ENCODE measurements at places on chromosomes 7 and 10. TPM values are rescaled to one million over a fixed set of nuclear protein-coding genes. Genes with fewer than 3 reads are reported as not detected.

GRCh38 chr10:110461088-110461487 is 36.6 kb upstream of the DUSP5 start:
- DNase-seq: no peak

The ZNF777 gene
- 8.5 TPM for total RNA-seq

DNA sequence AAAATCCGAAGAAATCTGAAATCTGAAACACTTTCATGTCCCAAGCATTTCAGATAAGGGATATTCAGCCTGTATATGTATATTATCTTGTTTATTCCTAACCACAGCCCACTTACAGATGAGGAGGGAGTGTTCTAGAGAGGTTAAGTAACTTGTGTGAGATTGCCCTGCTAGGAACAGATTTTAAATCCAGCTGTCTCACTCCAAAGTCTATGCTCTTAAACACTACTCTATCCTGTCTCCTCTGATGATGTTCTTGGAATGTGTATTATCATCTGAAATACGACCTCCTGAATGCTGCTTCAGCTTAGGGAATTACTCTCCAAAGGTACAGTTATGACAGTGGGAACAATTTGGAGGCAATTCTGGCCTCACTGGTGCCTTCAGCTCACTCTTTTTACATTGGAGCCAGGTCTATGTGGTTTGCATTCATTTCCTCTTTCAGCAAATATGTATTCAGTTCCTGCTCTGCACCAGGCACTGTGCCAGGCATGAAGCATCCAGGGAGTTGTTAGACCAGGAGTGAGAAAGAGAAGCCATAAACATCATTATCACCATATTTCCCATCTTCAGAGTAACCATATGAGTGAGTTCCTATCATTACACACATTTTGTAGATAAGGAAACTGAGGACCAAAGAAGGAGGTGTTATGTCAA is 70.2 kb downstream of the NOC3L start:
- DNase-seq: peak; percentile 85

DNA sequence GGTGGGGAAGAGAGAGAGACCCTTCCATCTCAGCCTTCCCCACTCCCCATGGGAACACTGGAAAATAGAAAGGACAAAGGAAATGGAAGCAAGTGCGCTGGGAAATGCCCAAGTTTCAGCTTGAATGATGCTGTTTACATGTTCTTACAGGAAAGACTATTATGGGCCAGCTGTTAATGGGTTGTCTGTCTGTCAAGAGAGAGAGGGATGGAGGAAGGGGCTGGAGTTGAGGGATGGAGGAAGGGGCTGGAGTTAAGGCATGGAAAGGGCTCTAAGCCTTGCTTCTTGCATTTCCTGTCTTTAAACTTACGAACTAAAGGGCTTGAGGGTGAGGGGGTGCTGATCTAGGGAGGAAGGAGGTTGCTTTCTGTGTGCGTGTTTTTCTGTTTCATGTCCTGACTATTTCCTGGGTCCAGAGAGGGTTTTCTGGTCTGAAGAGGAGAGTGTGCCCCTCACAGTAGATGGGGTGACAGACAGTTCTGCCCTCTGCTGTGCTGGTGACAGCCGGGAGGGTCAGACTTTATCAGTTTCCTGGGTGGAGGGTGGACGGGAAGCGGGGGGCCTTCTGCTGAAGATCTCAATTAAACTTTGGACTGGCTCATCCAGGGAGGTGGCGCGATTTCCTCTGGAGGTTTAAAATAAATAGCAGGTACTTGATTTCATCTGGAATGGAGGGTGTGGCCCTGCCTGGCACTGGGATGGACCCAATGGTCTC is 30.5 kb downstream of the GRK5 start:
- DNase-seq: no peak

The RNLS gene
- 11.2 TPM for total RNA-seq

The THAP5 gene
- 27.9 TPM for total RNA-seq

The OR2A42 gene
- total RNA-seq: 0.14 TPM
